ENCODE measurements at places on chromosomes 2 and 18.

- no peak for DNase-seq
These were observed 55.7 kb upstream of the OTOF start for GRCh38 chr2:26533661-26534060.

GRCh38 chr2:237873421-237873831, 14.0 kb downstream of the RAMP1 start:
- no peak for DNase-seq

- DNase-seq: no peak
These were observed 596.0 kb downstream of the LRP1B start for GRCh38 chr2:141534666-141535362.

DNA sequence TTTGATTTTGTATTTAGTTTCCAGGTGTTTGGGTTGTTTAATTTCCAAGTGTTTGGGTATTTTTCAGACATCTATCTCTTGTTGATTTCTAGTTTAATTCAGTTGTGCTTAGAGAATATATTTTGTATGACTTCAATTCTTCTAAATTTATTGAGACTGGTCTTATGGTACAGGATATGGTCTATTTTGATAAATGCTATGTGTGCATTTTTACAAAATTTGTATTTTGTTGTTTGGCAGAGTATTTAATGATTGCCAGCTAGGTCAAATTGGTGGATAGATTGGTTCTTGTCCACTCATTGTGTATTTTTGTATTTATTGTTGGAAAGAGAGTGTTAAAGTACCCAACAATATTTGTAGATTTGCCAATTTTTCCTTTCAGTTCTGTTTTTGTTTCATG, 23.7 kb upstream of the LAMA1 start:
- DNase-seq: no peak

DNA sequence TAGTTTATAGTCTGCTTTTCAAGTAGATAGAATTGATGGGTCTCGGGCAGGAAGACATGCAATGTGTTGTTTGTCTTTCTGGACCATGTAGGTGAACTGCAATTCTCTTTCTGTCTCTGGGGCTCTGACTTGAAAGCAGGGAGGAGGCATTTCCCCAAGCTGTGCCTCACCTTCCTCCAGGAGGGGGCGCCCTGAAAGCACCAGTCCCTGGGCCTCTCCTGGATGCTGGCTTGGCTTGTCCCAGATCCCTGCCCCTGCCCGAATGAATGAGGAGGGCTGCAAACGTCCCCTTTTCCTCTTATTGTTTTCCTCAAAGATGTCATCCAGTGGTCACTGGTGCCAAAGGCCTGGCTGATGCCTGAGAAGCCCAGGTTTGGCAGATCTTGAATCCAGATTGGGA, 270.6 kb downstream of the CELF4 start:
- DNase-seq: no peak

DNA sequence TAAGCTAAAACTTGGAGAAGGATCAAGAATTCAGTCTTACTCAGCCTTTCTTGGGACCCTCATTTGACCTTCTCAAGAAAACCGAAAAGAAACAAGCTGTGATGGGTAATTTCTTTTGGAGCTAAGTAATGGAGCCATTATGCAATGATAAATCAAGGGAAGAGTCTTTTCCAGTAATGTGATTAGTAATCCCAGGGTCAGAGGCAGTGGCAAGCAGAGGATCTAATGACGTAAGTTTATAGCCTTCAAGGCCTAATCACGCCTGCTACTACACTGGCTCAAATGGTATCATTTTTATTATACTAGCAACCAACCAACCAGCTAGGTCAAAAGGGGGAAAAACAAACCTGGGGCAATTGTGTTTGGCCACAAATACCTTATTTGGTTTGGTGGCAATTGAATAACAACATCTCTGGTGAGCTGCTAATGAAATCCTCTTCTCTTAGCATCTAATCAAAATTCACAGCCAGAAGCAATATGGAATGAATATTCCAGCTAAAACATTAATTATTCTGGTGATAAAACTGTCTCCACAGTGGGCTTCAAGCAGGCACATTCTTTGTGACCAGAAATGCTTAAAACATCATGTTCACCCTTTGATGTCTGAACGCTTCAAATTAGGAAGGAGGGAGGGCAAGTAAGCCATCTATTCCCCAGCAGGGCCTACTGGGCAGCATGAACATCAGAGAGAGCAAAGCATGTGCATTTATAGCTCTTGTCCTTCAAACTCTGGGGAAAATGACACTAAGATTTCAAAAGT, 114.9 kb upstream of the SULT1C3 start:
- no peak for DNase-seq

DNA sequence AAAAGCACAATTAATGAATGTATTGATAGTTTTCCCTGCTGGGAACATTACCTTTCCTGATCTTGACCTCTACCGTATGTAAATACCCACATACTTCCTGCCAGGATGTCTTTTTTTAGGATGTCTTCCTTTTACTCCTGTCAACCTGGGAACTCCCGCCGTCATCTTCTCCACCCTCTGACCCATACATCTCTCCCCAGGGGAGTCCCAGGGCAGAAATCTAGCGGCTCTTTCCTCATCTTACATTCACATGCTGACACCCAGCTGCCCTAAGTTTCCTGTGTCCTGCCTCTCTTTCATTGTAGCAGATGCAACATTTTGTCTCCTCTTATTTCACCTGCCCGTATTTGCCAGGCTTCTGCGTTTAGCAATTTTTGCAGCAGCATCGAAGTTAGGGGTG, 107.8 kb downstream of the CRIM1 start:
- DNase-seq: no peak

GRCh38 chr18:33873112-33873511, 295.1 kb downstream of the ASXL3 start:
- DNase-seq: no peak

- DNase-seq: no peak
These were observed 6.2 kb downstream of the COPS8 start for GRCh38 chr2:237091779-237092436.

DNA sequence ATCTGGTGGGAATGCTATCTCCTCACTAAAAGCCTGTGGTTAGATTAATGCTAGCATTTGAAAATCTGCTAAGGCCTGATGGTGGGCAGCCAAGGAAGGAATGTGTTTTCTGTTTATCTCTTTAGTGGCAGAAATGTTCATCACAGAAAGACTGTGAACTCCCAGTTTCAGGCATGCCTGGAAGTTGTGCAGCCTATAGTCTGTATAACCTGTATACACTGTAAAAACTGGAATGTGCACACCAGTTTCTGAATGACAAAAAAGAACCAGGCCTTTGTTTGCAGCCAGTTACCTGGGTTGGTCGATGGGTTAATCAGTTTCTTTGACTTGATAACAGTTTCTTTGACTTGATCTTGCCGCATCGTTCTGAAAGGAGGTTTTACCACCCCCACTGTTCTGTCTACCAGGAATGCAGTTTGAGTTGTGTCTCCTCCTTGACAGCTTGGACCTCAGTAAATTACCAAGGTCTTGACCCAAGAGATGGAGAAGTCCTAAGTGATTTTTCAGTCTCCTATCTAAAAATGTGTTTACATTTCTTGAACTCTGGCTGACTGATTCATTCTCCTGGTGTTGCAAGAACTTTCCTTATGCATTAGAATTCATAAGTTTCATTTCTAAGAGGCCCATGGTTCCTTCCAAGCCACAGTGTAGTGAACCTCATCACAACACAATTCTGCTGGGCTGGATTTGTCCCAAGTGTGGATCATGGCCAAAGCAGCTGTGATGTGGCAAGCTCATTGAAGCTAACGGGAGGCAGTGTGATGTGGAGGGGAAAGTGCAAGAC, 62.2 kb downstream of the KIAA2012 start:
- no peak for DNase-seq

GRCh38 chr2:36432479-36432878, 76.9 kb downstream of the CRIM1 start:
- no peak for DNase-seq

DNA sequence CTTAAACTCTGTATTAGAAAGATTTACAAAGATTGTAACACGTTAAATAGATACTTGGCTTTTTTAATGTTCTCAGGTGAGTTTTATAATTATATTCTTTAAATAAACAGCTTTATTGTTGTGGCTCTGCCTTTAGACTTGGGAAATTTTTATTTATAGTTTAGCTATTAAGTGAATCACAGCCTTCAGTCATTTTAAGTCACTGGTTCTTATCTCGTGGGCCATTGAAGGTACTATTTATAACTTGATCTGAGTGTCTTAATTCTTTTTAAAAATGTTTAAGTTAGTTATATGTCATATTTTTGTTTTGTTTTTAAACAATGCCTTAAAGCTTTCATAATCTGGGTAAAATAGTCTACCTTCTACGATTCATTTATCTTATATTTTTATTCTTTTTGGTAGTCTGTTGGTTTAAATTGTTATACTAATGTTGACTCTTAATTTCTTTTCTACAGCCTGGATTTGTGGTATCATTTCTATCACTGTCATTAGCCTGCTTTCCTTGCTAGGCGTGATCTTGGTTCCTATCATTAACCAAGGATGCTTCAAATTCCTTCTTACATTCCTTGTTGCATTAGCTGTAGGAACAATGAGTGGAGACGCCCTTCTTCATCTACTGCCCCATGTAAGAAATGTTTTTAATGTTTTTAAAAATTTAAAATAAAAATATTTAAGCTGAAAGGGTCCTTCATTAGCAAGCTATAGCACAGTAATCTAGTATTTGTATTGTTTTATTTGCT, 49.3 kb downstream of the SLC39A10 start:
- no peak for DNase-seq

DNA sequence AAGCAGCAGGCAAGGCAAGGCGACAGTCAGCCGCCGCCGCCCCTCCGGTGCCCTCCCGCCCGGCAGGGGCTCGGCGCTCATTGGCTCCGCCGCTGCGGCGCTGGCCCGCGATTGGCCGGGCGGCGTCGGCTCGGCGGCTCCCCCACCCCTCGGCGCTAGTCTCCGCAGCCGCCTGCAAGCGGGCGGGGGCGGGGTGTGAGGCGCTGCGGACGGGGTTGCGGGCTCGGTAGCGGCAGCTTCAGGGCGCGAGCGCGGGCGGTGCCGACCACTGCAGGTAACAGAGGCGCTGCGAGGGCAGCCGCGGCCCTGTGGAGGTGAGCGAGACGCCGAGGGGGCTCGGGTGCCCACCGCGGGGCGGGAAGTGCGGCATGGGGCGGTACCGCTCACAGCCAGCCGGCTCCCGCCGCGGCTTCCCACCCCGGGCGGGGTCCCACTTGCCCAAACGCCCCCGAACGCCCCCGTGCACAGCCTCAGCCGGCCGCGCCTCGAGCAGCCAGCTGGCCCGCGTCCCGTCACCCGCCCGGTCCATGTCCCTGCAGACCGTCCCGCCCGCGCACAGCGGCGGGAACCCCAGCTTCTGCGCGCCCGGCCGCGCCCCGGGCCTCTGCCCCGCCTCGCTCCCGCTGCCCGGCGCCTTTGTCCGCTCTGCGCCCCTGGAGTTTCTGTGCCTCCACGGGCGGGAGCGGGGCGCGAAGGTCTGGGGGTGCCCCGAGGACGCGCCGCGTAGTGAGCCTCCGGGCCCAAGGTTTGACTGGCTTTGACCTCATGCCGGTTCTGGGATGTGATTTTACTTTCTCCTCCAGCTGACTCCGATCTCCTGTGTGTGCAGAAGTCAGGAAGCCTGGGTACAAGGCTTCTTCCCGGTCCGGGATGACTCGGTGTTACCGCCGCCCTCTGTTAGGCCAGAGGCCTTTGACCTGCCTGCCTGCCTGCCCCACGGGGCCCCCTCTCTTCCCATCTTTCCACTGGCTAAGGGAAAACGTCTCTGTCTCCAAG, at the start of gene SANBR:
Gene SANBR (plus strand): TSS at position 158 of the 996 bp plus-strand sequence. CDS start 4,480 bp downstream, outside the sequence.
- DNase-seq: peak; percentile 72

- no peak for DNase-seq
These were observed 91.6 kb downstream of the ACKR3 start for GRCh38 chr2:236661061-236661761.

GRCh38 chr2:189328848-189329245, 112.4 kb upstream of the WDR75 start:
- no peak for DNase-seq

GRCh38 chr18:70663141-70663540, 374.3 kb downstream of the SOCS6 start:
- DNase-seq: no peak

DNA sequence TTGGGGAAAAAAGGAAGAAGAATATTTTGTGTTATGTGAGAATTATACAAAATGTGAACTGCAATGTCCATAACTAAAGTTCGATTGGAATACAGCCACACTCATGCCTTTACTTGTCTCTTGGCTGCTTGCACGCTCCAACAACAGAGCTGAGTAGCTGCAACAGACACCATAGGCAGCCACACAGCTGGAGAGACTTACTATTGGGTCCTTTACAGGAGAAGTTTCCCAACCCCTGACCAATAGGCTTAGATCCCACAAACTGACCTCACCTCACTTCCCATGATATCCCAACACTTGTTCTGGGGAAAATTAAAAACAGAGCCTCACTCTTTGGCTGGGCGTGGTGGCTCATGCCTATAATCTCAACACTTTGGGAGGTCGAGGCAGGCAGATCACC, 213.8 kb downstream of the SH3BP4 start:
- no peak for DNase-seq

DNA sequence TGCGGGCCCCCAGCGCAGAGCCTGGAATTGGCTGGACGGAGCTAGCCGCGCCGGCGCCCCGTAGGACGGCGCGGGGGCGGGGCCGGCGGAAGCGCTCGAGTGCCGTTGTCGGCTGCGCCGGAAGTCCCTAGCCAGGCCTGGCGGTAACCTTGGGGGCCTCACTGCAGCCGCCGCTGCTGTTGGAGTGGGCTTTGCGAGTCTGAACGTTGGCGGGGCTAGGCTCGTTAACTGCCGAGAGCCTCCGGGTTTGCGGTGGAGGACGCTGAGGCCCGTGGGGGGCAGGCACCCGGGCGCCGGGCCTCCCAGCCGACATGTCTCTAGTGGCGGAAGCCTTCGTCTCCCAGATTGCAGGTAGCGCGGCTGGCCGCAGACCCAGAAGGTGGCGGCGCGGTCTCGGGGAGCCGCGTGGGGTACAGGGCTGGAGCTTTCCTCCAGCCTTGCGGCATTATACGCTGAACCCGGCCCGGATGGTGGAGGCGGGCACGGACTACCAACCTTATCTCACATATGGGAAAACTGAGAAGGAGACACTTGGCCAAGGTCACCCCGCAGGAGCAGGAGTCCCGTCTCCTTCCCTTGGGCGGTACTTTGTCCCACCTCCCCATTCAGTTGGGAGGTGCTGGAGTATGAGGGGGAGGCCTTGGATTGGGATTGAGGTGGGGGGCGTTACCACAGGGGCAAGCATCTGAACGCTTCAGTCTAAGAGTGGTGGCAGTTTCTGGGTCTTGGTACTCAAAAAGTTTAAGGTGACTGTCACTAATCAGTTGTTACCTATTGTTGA, at the start of gene MTX2:
Gene MTX2 (plus strand): TSS at position 124 of the 781 bp plus-strand sequence. CDS start 188 bp downstream, at position 312.
- peak; percentile 64 for DNase-seq

DNA sequence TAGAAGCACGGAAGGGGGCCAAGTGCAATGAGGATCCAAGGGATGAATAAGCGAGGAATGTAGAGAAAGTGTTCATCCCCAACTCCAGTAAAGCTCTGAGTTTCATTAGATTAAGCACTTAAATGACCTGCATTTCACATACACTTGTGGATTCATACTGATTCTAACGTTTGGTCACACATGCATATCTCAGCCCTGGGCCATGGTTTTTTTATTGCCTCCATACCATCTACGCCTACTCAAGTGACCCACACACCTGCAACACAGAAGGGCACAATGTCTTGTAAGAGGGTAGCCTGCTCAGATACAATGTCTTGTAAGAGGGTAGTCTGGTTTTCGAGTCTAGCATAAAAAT, 566 bp upstream of the MRPS5 start:
- DNase-seq: no peak

- DNase-seq: no peak
These were observed 35.7 kb downstream of the MYO3B start for GRCh38 chr2:170213651-170214050.

- DNase-seq: no peak
These were observed 46.7 kb upstream of the CREB1 start for GRCh38 chr2:207483066-207483465.

- DNase-seq: no peak
These were observed 8.3 kb upstream of the IL1R2 start for GRCh38 chr2:101983486-101983885.
